Stimulated activated naive CD8-positive, alpha-beta T cell treated with anti-CD3 and anti-CD28 coated beads, Interleukin-15, Interleukin-2, amounts not matched to agents 100 U/mL and 50 U/mL, for 24 hours (primary cell): ENCODE measurements at places on chromosomes 1 and 21.
A peak's percentile ranks its signal among the peaks of the same experiment; 100 is the strongest.

- DNase-seq, result no peak
These were observed 205.7 kb upstream of the PTBP2 start for GRCh38 chr1:96515925-96516324.

- no peak for DNase-seq
These were observed 13.0 kb upstream of the PEAR1 start for GRCh38 chr1:156880473-156880872.

- no peak for DNase-seq
These were observed 193.8 kb upstream of the EDN2 start for GRCh38 chr1:41678111-41678878.

DNA sequence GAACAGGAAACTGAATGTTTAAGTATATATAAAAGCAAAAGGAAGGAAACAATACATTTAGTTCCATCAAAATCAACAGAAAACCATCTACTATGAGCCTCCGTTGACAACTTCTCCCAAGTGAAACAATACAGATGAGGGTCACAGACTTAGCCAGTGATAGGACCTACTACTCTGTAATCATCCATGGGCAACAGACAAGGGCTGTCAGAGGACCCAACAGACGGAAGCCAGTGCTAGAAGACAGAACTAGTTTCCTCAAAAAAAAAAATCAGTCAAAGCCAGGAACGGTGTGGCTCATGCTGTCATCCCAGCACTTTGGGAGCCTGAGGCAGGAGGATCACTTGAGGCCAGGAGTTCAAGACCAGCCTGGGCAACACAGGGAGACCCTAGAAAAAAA is 20.6 kb downstream of the RERE start:
- DNase-seq, result no peak

GRCh38 chr1:240058049-240058448 is 33.6 kb upstream of the FMN2 start:
- no peak for DNase-seq

- DNase-seq, result peak; percentile 80
These were observed 19.1 kb downstream of the RUNX3 start for GRCh38 chr1:24910751-24911650.

DNA sequence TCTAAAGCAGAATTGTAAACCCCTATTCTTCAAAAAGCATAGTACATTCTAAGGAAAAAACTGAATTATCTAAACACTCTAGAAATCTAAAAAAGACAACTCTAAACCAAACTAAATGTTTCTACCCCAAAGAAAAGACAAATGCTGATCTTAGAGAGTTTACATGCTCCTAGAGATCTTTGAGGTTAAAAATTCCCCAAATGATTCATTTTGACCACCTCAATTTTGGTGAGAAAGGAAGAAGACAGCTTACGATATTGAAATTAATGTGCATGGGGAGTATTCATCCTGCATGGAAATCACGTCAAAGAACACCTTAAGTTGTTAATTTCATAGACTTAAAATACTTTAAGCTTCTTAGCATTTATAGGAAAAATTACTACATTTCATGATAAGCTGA is 377.8 kb upstream of the RUNX1 start:
- no peak for DNase-seq

DNA sequence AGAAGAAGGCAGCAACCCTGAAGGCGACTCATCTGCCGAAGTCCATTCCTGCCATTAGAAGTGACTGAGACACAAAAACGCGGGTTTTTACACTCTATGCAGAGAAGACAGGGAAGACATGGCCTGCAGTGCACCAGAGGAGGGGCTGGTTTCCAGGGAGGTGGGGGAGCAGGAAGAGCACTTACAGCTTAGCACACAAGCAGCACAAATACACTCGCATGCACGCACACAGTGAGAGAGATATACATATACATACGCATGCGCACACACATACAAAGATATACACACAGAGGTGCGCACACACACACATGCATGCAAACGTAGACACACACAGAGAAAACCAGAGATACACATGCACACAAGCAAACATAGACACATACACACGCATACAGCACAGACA is 210.9 kb upstream of the CSF3R start:
- DNase-seq, result no peak

- DNase-seq, result no peak
These were observed 68.4 kb downstream of the SNRPE start for GRCh38 chr1:203929741-203930309.

- no peak for DNase-seq
These were observed 89.7 kb downstream of the DIRAS3 start for GRCh38 chr1:67960766-67961165.

- DNase-seq, result no peak
These were observed 8.4 kb upstream of the MTF1 start for GRCh38 chr1:37867784-37868183.

- no peak for DNase-seq
These were observed 6.7 kb upstream of the SMYD3 start for GRCh38 chr1:246513619-246514343.

DNA sequence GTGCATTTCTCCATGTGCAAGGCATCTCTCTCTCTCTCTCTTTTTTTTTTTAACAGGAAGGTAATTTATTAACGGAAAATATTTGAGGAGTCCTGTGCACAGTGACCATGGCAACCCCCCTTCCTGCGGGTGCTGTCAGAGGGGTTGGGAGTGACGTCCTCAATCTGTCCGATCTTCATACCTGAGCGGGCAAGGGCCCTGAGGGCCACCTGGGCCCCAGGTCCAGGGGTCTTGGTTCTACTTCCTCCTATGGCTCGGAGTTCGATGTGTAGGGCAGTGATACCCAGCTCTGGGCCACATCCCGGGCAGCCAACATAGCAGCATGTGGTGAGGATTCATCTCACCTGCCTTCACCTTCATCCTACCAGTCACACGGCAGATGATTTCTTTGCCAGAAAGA is 11.0 kb downstream of the MAPKAPK2 start:
- no peak for DNase-seq

- DNase-seq, result peak; percentile 89
These were observed 4.1 kb downstream of the KIF21B start for GRCh38 chr1:201019321-201019977.

- no peak for DNase-seq
These were observed 41.9 kb downstream of the FAM163A start for GRCh38 chr1:179785031-179785431.

GRCh38 chr1:184896000-184896399 is 78.3 kb downstream of the NIBAN1 start:
- no peak for DNase-seq

GRCh38 chr1:225657462-225657989 is 4.6 kb upstream of the ENAH start:
- no peak for DNase-seq

GRCh38 chr1:233673947-233674431 is 60.1 kb downstream of the KCNK1 start:
- DNase-seq, result no peak

- no peak for DNase-seq
These were observed 250.6 kb upstream of the ZP4 start for GRCh38 chr1:238141353-238141752.

DNA sequence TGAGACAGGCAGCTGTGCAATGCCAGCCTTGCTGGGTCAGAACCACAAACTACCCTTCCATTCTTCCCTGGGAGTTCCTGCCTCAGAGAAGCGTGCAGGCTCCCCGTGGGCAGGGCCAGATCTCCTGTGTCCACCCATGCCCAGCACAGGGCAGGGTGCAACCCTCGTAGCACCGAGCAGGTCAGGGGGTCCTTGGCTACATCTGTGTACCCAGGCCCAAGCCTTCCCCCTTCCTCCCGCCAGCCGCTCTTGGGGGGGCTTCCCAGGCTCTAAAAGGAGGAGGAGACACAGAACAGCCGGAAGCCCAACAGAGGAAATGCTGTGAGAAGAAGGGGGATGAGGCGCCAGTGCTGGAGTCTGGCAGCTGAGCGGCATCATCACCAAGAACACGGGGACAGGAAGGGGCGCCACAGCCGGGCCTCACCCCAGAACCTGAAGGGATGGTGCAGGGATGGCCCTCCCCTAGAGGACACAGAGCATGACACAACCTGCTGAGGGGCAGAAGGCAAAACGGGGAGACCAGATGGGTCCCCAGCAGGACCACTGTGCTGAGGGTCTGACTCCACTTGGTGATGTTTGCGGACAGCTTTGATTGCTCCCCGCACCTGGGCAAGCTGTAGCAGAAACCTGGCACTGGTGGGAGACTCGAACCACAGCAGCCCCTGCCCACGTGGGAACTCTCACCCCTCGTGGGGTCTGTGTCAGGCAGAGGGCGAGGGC is 233.2 kb downstream of the NPHP4 start:
- no peak for DNase-seq

GRCh38 chr1:8239039-8239305 is 78.9 kb upstream of the SLC45A1 start:
- no peak for DNase-seq

DNA sequence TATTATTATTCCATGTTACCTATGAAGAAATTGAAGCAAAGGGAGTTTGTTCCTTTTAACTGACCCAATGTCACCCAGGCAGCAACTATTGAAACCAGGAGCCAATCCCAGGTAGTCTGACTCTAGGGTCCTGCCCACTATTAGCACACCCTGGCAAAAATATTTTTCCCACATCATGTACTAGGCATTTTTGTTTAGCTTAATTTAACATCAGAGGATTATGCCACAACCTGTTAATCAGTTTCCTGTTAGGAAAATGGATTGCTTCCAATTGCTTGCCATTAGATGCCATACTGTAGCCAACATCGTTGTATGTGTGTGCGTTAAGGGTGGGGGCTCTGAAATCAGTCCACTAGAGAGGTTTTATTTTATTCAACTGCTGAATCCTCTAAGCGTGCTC is 281.1 kb downstream of the DNM3 start:
- no peak for DNase-seq

- DNase-seq, result no peak
These were observed 4.4 kb downstream of the IFI16 start for GRCh38 chr1:159014003-159014571.

GRCh38 chr21:27759820-27760219 is 792.9 kb upstream of the ADAMTS5 start:
- DNase-seq, result no peak
